ENCODE measurements at places on chromosomes 3 and 15.

- no peak overlapping the region for H3K4me3 ChIP-seq
- H3K4me1 ChIP-seq, result peaks cover 4% of the 10 kb centered on the region
- H3K36me3 ChIP-seq, result no peaks in the 10 kb centered on the region
- no peak for DNase-seq
- no peaks in the 10 kb centered on the region for H3K27me3 ChIP-seq
Observed at GRCh38 chr3:171543759-171544300, 83.6 kb upstream of the TNIK start.

- H3K36me3 ChIP-seq, result no peaks in the 10 kb centered on the region
- no peak overlapping the region for H3K27ac ChIP-seq
- H3K4me1 ChIP-seq, result no peaks in the 10 kb centered on the region
- no peaks in the 10 kb centered on the region for H3K27me3 ChIP-seq
- H3K4me3 ChIP-seq, result no peak overlapping the region
- no peak for DNase-seq
Observed at GRCh38 chr15:77981281-77982126, 96.0 kb downstream of the TBC1D2B start.

DNA sequence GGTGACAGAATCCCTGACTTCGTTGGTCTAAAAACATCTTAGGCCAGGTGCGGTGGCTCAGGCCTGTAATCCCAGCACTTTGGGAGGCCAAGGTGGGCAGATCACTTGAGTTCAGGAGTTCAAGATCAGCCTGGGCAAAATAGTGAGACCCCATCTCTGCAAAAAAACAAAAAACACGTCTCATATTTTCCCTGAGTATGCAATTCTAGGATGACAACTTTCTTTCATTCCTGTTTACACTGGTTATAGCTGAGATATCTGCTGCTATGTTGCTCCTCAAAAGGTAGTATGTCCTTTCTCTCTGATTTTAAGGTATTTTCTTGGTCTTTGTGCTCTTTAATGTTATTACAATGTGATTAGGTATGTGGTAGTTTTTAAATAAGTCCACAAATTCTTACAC is 39.3 kb downstream of the PTH1R start:
- no peaks in the 10 kb centered on the region for H3K27me3 ChIP-seq
- peaks cover 49% of the 10 kb centered on the region for H3K36me3 ChIP-seq
- no peak overlapping the region for H3K27ac ChIP-seq
- H3K4me3 ChIP-seq, result no peak overlapping the region
- peaks cover 28% of the 10 kb centered on the region for H3K4me1 ChIP-seq

DNA sequence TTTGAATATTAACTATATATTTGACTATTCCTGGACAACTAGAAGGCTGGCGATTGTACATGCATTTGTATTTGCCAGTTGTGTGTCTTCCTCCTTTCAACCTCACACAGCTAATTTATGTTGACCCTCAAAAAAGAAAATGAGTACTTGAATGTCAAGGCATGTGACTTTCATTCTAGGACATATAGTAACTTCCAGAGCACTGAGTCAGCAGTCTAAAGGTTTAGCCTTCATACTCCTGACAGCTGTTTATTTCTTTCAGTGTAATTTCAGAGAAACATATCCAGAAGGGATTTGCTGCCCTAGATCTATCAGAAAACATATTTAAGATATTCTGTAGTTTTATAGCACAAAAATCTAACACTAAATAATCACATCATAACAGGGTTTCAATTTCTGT is 74.6 kb upstream of the GOLGA8J start:
- no peak overlapping the region for H3K27ac ChIP-seq
- no peak for DNase-seq
- H3K27me3 ChIP-seq, result no peaks in the 10 kb centered on the region
- no peaks in the 10 kb centered on the region for H3K36me3 ChIP-seq
- no peak overlapping the region for H3K4me3 ChIP-seq

GRCh38 chr3:129558772-129559564 is 16.0 kb downstream of the H1-8 start:
- H3K4me3 ChIP-seq, result no peak overlapping the region
- H3K36me3 ChIP-seq, result no peaks in the 10 kb centered on the region
- no peak overlapping the region for H3K27ac ChIP-seq
- peaks cover 4% of the 10 kb centered on the region for H3K4me1 ChIP-seq
- no peaks in the 10 kb centered on the region for H3K27me3 ChIP-seq
- DNase-seq, result no peak

- DNase-seq, result no peak
- peaks cover 22% of the 10 kb centered on the region for H3K27me3 ChIP-seq
- no peak overlapping the region for H3K27ac ChIP-seq
- no peaks in the 10 kb centered on the region for H3K4me1 ChIP-seq
- no peak overlapping the region for H3K4me3 ChIP-seq
Observed at GRCh38 chr15:60272623-60273022, 125.2 kb downstream of the ANXA2 start.

DNA sequence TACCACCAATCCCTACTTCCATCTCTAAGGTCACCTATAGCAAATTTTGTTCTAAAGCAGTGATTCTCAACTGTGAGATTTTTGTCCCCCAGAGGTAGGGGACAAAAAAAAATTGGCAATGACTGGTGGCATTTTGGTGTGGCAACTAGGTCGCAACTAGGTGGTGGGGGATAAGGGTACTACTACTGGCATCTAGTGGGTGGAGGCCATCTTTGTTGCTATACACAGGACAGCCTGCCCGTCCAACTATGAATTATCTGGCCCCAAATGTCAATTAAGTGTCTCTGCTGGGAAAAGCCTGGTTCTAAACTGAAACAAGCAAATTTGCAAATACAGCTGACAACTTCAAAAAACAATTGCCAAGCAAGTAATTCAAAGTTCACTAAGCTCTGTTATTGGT is 1.4 kb downstream of the MTMR10 start:
- H3K4me1 ChIP-seq, result peaks cover 33% of the 10 kb centered on the region
- DNase-seq, result no peak
- no peaks in the 10 kb centered on the region for H3K27me3 ChIP-seq
- H3K27ac ChIP-seq, result peak overlapping the region; percentile 84

GRCh38 chr3:12941495-12942023 is 100.2 kb upstream of the RPL32 start:
- H3K4me3 ChIP-seq, result no peak overlapping the region
- no peak overlapping the region for H3K27ac ChIP-seq
- no peaks in the 10 kb centered on the region for H3K27me3 ChIP-seq
- H3K36me3 ChIP-seq, result peaks cover 3% of the 10 kb centered on the region
- DNase-seq, result no peak

DNA sequence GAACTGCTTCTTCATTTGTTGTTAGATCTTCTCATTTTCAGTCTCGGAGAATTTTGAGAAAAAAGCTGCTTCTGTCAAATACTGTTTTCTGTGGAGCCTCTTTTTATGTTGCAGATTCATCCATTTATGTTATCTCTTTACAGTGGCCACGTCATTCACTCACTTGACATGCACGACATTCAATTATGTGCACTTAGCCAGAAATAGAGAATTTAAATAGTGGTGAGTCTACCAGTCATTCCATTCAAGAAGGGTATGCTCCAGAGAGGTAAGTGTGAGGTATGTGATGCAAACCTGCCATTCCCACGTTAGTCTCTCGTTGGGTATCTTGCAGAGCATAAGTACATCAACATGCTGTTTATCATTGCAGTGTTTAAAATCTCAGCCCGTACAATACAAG is 9.8 kb downstream of the ARPP19 start:
- H3K36me3 ChIP-seq, result peaks cover 35% of the 10 kb centered on the region
- H3K27me3 ChIP-seq, result no peaks in the 10 kb centered on the region
- peak; percentile 36 for DNase-seq
- peak overlapping the region; percentile 96 for H3K27ac ChIP-seq
- H3K4me1 ChIP-seq, result peaks cover 69% of the 10 kb centered on the region

DNA sequence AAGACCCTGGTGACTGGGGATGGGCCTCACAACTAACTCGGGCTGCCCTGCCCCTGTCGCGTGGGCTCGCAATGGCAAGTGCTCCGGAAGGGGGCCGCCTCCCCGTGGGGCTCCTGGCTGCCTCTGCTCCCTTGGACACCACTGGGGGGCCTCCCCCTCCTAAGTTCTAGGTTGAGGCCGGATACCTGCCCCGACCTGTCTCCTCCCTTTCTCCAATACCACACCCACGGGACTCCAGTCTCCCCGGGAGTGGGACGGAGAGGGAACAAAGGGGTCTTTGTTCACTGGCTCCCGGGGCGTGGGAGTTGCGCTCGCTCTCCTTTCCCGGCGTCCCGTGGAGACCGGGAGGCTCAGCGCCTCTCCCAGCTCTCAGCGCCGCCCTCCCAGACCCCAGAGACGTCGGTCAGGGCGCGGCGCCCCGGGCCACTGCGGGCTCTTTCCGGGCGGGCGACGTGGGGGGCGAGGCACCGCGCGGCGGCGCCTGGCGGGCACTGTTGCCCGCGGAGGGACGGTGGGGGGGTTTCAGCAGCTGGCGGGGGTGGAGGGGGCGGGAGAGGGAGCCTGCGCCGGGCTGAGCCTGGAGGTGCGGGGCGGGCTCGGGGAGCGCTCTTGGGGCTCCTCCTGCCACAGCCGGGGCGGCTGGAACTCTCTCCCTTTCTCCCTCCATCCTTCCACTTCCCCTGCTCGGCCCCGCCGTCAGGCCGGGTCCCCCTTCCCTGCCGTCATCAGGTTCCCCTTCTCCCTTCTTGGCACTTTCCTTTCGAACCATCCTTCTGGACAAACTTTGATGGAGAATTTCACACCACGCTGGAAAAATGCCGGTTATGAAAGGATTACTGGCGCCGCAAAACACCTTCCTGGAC is at the start of gene KCNH8:
Gene KCNH8 (plus strand): TSS at position 606 of the 863 bp plus-strand sequence. CDS start 210 bp downstream, at position 816.
- no peaks in the 10 kb centered on the region for H3K36me3 ChIP-seq
- peaks cover 30% of the 10 kb centered on the region for H3K27me3 ChIP-seq
- no peak within 1 kb of the TSS for H3K27ac ChIP-seq
- H3K4me1 ChIP-seq, result peaks cover 15% of the 10 kb centered on the region
- peak; percentile 41 for DNase-seq
- peak within 1 kb of the TSS; percentile 81 for H3K4me3 ChIP-seq

- DNase-seq, result no peak
- H3K27me3 ChIP-seq, result no peaks in the 10 kb centered on the region
- peaks cover under 1% of the 10 kb centered on the region for H3K36me3 ChIP-seq
- H3K4me3 ChIP-seq, result no peak overlapping the region
- H3K27ac ChIP-seq, result no peak overlapping the region
Observed at GRCh38 chr3:17232442-17232841, 347.7 kb downstream of the PLCL2 start.
